Cerebellum (tissue), 4 donors: ENCODE measurements at places on chromosomes 6 and 20. TPM values are rescaled to one million over a fixed set of nuclear protein-coding genes. Genes with fewer than 3 reads are reported as not detected.
A peak's percentile ranks its signal among the peaks of the same experiment; 100 is the strongest.

DNA sequence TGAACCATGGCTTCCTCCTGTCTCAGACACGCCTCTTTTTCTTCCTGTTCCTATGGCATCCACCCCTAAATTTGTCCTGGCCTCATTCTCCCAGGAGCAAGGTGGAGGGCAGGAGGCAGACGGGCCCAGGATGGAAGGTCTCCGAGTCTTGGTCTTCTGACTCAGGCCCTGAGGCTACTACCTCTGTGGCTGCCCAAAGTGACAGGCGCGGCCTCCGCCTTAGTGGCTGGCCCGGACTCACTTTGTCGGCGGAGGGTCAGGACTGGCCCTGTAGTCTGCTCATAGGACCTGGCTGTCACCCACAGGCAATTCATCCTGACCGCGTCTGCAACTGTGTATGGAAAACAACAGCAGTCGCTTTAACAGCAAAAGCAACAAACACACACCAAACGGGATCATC, 263.1 kb upstream of the SUPT3H start:
- no peak for DNase-seq

DNA sequence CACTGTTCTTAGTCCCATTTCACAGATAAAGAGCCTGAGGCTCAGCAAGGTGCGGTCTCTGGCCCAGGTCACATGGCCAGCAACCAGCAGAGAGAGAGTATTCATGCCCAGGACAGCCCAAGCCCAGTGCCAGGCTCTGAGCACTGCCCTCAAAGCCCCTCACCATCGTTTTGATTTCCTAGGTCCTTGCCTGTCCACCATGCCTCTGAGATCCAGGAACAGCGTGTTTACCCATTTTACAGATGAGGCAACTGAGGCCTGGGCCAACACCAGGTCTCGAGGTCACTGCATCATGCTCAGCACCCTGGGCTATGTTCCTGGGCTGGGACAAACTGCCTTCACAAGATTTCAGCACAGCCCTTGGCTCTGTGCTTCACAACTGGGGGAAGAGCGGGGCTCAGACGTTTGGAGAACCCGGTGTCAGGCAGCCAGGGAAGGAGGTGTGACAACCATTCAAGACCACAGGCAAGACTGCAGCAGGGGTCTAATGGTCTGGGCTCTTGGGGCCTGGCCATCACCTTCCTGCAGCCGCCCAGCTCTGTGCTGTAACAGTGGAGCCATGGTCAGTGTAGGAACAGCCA, 1.3 kb upstream of the BPIFA2 start:
- DNase-seq: no peak

GRCh38 chr6:129882510-129883023, 21.5 kb upstream of the TMEM244 start:
- DNase-seq: no peak

DNA sequence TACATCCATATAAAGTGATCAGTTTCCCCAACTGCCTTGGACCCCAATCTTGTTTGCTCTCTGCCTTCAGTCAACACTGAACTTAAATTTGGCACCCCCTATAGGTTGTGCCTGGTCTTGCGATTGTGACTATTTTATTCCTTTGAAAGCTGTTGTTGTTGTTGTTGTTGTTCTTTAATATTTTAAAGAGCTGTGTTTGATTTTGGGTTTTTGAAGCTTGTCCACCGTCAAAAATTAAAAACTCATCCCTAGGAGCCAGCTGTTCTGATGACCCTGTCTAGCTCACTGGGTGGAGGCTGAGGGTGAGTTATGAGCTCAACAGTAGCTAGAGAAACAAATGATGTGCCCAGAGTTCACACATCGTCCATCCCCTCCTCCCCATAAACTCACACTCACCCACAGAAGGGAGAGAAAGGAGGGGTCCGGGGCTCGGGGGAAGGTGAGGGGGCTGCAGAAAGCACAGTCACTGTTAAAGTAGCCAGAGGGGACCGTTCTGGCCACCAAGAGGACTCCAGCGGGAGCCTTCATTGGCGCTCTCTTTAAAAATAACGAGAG, 4.0 kb downstream of the SIM1 start:
- DNase-seq: no peak

GRCh38 chr6:7673063-7673536, 52.8 kb upstream of the BMP6 start:
- DNase-seq: no peak

GRCh38 chr6:120248451-120248850, 898.9 kb upstream of the MAN1A1 start:
- no peak for DNase-seq

GRCh38 chr20:51276296-51276695, 253.4 kb upstream of the KCNG1 start:
- peak; percentile 51 for DNase-seq

DNA sequence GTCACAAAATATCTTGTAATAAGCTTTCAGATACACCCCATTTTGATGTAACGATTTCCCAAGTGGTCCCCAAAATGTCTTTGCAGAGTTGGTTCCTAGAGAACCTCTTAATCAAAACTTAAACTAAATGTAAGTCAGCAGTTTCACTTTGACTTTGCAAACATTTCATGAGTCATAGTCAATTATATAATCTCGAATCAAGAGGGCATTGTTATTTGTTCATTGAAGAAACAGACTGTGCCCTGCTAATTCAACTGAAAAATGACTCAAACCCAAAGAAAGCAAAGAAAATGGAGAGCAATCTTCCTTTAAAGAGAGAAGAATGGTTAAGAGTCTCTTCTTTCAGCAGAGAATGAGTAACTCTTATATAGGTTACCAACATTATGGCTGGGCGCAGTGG, 58.3 kb downstream of the IPCEF1 start:
- no peak for DNase-seq

DNA sequence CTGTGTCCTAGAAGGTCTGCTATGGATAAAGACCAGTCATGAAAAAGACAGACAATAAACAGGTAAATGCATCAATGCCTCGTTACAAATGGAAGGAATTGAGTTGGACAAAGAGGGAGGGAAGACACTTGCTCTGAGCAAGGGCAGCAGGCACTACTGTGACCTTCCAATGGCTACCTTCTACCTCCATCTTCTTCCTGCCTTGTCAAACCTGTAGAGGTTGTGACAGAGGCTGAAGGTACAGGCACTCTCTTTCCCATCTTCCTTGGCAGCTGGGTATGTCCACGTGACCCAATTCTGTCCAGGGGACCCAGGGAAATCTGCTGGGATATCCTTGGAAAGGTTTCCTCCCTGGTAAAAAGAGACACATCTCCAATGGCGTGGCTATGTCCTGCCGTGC, 274.8 kb downstream of the TFAP2C start:
- no peak for DNase-seq

Gene EMILIN3
- 4.8 TPM for total RNA-seq
